ENCODE measurements at places on chromosomes 3 and 15.

GRCh38 chr3:15492847-15493360 lies 28.6 kb downstream of the COLQ start:
- no peak for DNase-seq

DNA sequence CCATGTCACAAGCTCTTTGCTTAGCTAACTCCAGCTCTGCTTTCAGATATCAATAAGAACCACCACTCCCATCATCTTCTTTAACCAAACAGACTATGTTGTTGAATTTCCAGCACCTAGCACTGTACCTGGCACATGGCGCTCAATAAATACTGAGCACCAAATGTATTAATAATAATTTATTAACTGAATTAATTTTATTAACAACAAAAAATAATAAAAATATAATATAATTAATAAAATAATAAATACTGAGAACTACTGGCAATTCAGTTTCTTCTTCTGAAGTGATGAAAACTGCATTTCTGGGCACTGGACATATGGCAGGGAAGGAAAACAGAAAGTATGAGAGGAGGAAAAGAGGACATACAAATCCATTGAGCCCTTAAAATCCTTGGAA lies 263.9 kb downstream of the ZMAT3 start:
- DNase-seq = no peak

DNA sequence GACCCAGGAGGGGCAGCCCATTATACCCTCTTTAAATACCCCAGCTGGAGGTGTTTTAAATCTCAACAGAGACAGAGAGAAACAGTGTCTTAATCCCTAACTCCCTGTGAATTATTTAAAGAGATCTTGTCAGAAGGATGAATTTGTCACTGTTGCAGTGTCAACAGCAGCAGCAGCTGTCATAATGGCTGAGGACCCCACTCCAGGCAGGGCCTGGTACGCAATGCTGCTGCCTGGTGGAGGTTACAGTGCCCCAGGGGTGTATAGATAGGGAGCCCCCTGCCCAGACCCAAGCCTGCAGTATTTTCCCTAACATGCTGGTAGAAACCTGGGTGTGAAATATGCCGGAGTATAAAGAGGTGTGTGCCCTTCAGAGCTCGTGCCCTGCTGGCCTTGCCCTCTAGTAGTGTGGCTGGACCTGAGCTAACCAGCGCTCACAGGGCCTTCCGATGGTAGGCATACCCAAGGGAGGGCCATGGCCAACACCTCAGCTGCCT lies 143.0 kb downstream of the EPHB1 start:
- no peak for DNase-seq

GRCh38 chr3:194587438-194587931 lies 45.7 kb downstream of the TMEM44 start:
- DNase-seq = no peak

DNA sequence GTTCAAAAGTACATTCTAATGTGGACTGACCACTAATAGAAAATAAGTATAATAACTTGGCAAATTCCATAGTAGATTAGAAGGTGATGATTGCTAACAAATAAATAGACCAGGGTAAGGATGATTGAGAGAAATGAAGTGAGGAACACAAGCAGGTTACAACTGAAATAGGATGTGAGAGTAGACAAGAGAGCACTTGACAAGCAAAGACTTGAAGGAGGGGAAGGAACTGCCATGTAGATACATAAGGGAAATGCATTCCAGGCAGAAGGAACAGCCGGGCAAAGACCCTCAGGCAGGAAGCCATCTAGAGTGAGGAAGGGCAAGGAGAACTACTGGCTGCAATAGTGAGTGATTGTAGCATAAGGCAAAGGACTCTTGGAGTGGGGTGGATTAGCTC lies 5.0 kb downstream of the PLA1A start:
- DNase-seq = no peak

DNA sequence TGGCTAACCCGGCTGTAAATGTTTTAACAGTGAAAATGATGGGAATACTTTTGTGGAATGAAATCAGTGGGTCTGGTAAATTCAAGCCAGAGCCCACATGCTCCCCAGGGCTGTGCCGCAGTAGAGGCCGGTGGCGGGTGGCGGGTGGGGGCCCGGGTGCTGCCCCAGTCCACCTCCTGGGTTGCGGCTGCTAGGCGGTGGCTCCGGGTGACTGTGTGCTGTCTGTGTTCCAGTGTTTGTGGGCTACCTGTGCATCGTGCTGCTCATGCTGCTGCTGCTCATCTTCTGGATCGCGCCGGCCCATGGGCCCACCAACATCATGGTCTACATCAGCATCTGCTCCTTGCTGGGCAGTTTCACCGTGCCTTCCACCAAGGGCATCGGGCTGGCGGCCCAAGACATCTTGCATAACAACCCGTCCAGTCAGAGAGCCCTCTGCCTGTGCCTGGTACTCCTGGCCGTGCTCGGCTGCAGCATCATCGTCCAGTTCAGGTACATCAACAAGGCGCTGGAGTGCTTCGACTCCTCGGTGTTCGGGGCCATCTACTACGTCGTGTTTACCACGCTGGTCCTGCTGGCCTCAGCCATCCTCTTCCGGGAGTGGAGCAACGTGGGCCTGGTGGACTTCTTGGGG lies 14.9 kb upstream of the NIPA2 start:
- no peak for DNase-seq

DNA sequence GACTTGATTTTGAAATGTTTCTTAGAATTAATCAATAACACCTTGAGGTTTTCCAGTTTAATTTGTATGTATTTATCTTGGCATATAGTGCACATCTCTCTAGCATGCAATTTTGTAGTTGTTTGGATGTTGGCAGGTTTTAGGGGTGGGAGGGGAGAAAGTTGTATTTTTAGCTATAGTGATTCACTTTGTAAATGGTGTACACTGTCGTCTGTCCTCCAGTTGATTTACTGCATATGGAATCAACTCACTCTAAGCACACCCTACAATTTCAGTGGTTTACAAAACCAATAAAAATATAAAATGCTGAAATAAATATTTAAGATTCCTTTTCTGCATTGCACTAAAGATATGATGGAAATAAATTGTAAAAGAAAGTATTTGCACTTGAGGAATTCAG lies 199.1 kb downstream of the CDIN1 start:
- no peak for DNase-seq

DNA sequence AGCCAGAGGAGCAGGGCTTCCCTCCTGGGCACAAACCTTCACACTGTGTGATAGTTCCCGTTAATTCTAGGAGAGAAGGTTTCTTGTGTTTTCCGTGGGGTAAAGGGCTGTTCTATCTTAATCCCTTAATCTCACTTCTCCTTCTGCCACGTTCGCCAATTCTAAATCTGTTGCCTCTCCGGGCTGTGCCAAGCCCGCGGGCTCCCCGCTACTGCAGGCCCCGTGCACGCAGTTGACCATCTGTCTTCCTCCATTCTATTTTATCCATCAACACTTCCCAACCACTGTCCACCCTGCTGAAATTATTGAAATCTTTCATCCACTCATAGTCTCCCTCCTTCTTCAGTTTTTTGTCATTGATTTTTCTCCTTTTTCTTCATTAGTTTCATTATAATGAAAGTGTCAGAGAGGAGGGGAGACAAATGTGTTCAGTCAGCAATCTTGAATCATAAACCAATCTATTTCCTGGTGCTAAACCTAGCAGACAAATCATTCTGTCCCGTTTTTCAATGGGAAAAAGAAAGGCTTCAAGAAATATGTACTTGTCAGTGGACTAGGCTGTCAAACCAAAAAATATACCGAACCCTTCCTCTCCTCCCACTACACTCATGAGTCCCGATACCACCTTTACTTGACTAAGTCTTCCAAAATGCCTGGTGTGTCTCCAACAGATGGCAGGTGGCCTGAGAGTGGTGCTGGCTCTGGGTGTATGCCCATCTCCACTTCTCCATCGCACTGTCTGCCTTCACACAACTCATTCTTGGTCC lies 39.6 kb downstream of the SLCO2A1 start:
- DNase-seq = no peak

- no peak for DNase-seq
Measured at GRCh38 chr3:33089515-33089914, 7.4 kb downstream of the GLB1 start.

DNA sequence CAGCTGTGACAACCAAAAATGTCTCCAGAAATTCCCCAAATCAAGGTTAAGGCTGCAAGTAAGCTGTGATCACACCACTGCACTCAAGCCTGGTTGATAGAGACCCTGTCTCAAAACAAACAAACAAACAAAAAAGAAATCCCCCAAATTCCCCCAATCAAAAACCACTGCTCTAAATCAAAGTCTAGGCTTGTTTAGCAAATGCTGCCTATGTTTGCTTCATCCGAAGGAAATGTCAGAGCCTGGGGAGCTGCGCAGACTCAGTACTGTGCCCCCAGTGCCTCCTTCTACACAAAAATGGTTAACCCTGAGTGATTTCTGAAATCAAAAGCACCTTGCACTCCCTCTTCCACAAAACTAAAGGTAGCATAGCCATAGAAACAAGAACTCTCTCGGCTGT lies 13.4 kb downstream of the IL17RD start:
- DNase-seq = no peak

DNA sequence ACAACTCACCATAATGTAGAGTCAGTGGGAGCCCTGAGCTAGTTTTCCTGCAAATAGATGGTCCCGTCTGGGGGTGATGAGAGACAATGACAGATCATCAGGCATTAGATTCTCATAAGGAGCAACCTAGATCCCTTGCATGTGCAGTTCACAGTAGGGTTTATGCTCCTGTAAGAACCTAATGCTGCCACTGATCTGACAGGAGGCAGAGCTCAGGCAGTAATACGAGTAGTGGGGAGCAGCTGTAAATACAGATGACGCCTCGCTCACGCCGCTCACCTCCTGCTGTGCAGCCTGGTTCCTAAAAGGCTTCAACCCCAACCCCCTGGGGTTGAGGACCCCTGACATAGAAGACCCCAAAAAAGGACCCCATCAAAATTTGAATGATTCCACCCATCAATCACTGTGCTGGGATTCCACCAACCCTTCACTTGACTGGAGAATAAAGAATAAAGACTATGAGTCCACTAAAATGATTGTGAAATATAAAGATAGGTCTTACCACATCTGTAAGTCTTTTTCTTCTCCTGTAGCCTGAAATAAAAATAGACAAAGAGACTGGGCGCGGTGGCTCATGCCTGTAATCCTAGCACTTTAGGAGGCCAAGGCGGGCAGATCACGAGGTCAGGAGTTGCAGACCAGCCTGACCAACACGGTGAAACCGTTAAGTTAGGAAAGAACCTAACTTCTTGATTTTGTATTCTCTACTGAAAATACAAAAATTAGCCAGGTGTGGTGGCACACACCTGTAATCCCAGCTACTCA lies 9.9 kb upstream of the UBL7 start:
- no peak for DNase-seq

- DNase-seq = no peak
Measured at GRCh38 chr3:132555306-132556035, 41.6 kb upstream of the ACKR4 start.

- DNase-seq = no peak
Measured at GRCh38 chr3:155790272-155790925, 15.7 kb downstream of the C3orf33 start.

DNA sequence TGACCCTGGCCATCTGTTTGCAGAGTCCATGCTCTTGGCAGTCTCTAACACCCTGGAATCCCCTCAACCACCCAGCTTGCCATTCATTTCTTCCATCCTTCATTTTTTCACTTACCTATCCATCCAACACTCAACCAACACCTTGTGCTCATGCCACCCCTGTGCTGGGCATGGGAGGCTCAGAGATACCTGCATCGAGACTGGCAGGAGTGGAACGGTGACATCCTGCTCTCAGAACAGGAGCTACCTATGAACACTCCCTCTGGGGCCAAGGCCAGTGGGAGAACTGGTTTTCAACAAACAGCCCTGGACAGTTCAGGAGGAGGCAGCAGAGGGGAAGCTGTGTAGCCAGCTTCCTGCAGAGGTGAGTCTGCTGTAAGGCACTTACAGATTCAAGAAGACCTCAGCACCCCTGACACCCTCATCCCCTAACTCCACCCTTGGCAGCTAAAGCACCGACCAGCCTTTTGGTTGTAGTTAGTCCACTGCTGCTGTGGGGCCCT lies 19.5 kb upstream of the ATP2B2 start:
- DNase-seq = no peak

GRCh38 chr3:141153679-141153966 lies 78.0 kb upstream of the PXYLP1 start:
- no peak for DNase-seq

- peak; percentile 39 for DNase-seq
Measured at GRCh38 chr3:197256836-197257444, 41.5 kb downstream of the DLG1 start.

- no peak for DNase-seq
Measured at GRCh38 chr3:69579306-69580041, 159.8 kb upstream of the MITF start.

DNA sequence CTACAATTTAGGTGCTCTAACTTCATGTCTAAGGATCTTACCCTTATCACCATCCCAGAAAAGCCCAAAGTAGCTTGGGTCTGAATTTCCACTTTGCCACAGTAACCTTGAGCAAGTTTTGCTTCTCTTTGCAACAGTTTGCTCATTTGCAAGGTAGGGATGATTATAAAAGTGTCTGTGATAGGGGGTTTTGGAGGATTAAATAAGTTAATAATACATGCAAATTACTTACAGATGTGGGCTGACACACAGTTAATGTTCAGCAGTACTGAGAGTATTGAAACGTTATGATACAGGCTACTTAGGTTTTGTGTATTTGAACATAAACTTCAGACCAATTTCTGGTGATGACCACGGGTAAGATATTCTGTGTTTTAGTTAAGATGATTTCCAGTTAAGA lies 444.7 kb upstream of the TPRG1 start:
- no peak for DNase-seq

DNA sequence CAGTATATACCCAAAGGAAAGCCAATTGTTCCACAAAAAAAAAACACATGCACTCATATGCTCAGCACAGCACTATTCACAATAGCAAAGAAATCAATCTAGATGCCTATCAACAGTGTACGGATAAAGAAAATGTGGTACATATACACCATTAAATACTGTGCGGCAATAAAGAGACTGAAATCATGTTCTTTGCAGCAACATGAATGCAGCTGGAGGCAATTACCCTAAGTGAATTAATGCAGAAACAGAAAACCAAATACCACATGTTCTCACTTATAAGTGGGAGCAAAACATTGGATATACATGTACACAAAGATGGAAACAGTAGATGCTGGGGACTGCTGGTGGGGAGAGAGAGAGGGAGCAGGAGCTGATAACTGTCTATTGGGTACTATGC lies 124.2 kb upstream of the AADACL2 start:
- DNase-seq = no peak

GRCh38 chr3:99066863-99067262 lies 165.4 kb upstream of the DCBLD2 start:
- DNase-seq = no peak

DNA sequence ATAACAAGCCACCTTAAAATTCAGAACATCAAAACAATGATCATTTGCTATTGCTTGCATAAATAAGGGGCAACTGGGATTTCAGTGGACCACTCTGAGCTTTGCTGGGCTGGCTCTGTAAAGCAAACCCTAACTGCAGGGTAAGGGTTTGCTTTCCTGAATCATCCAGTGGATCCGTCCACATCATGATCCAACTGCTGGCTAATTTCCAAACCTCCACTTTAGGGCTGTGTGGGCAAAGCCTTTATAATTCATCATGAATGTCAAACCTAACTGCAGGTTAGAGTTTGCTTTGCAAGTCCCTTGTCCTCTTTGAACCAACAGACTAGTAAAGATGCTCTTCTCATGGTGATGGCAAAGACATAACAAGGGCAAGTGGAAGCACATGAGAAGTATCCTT lies 76.1 kb downstream of the SYNPR start:
- DNase-seq = no peak

GRCh38 chr3:143190101-143190500 lies 70.5 kb downstream of the CHST2 start:
- no peak for DNase-seq
